ENCODE measurements at places on chromosomes 12 and 14. TPM values are rescaled to one million over a fixed set of nuclear protein-coding genes. Genes with fewer than 3 reads are reported as not detected.

GRCh38 chr14:94473666-94474410 lies 2.2 kb downstream of the SERPINA9 start:
- DNase-seq, result no peak
- H3K4me3 ChIP-seq, result no peak overlapping the region
- no peaks in the 10 kb centered on the region for H3K27me3 ChIP-seq

DNA sequence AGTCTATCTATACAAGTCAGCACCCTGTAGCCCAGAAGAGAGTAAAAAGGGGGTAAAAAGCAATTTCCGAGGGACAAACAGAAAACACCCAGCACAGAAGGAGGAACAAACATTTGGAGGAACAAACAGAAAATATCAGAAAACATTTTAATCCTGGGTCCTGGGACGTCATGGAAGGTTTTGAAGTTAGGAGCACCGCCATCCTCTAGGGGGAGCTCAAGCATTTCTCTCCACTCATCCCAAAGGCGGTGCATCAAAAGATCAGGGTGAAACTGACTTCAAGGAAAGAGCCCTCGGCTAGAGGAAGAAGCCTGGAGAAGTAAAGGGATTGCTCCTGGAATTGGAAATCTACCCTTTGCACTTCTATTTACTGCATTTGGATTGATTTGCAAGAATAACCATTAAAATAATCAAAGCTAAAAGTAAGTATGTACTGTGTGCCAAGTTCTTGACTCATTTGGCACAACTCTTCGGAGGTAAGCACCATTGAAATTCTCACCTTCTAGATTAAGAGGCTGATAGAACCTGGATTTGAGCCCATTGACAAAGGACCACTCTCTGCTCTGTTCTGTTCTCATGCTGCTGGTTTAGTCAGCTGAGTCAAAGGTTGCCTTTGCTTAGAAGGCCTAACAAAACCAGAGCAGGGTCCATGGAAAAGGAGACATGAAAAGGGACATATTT lies 17.2 kb upstream of the POC1B start:
- H3K27ac ChIP-seq, result no peak overlapping the region
- H3K36me3 ChIP-seq, result no peaks in the 10 kb centered on the region
- no peaks in the 10 kb centered on the region for H3K27me3 ChIP-seq
- H3K4me3 ChIP-seq, result no peak overlapping the region
- H3K4me1 ChIP-seq, result peaks cover 17% of the 10 kb centered on the region
- no peak for DNase-seq

- no peak overlapping the region for H3K27ac ChIP-seq
- H3K27me3 ChIP-seq, result no peaks in the 10 kb centered on the region
- no peaks in the 10 kb centered on the region for H3K36me3 ChIP-seq
- no peak overlapping the region for H3K4me3 ChIP-seq
Observed at GRCh38 chr12:26156201-26156871, 31.5 kb upstream of the BHLHE41 start.

GRCh38 chr14:95395098-95395737 lies 75.5 kb upstream of the CLMN start:
- H3K4me1 ChIP-seq, result no peaks in the 10 kb centered on the region
- no peak for DNase-seq
- no peaks in the 10 kb centered on the region for H3K36me3 ChIP-seq
- H3K27ac ChIP-seq, result no peak overlapping the region
- no peaks in the 10 kb centered on the region for H3K27me3 ChIP-seq

DNA sequence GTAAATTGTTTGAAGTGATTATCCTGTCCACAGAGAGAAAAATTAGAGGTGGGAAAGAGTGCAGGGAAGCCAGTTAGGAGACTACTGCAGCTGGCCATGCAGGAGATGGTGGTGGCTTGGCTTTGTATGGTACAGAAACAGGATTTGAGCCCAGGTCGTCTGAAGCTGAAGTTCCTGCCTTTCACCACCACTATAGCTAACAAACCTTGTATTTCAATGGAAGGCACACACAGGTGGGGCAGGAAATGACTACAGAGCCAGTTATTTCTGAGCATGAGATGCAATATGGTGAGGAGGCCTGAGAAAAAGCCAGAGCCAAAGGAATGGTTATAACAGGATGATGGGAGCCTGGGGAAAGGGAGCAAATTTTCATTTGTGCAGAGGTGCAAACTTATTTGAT lies 103.9 kb downstream of the BTG1 start:
- H3K4me1 ChIP-seq, result no peaks in the 10 kb centered on the region
- H3K4me3 ChIP-seq, result no peak overlapping the region
- H3K27me3 ChIP-seq, result no peaks in the 10 kb centered on the region

DNA sequence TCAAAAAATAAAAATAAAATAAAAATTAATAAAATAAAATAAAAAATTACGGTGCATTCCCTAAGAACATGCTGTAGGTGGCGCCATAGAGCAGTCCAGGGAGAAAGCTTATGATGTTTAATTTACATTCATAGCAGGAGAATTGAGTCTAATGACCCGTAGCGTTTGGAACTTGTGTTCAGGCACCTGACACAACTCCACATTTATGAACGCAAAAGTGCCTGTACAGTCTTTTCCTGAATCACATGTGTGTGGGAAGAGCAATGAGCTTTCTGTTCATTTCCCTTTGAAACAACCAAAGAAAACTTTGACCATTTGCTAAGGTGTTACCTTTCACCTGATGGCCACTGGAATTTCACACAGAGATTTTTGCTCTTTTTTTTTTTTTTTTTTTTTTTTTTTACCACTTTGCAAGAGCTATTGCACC lies 60.6 kb upstream of the KCNA1 start:
- H3K4me3 ChIP-seq, result no peak overlapping the region
- H3K27me3 ChIP-seq, result no peaks in the 10 kb centered on the region
- no peak overlapping the region for H3K27ac ChIP-seq
- no peak for DNase-seq

DNA sequence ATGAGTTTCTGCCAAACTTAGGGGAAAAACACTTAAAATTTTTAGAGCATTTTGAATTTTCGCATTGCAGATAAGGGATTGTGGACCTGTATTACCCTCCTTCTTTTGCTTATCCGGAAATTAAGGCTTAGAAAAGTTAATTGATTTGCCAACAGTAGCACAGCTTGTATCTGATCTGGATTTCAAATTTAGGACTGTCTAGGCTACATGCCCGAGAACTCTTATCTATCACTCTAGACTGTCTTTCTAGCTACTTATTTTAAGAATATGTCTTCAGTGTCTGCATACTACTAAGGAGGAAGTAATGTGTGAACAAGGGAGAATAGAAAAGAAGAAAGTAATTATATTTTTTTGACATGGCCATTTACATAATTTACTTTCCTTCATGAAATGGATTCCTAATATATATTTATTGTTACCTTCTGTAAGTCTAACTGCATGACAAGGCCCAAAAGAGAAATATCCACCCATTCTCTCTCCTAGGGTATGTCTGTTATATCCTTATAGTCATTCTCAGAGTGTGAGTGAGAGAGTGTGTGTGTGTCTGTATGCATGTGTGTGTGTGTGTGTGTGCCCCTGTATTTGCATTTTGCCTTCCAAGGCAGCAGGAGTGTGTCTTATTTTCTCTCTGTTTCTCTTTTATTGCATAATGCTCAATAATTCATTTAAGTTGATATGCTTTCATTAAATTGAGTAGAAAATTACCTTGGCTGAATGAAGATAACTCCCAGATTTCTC lies 132.1 kb downstream of the SLC5A8 start:
- H3K36me3 ChIP-seq, result no peaks in the 10 kb centered on the region
- no peaks in the 10 kb centered on the region for H3K27me3 ChIP-seq
- H3K27ac ChIP-seq, result no peak overlapping the region
- H3K4me1 ChIP-seq, result no peaks in the 10 kb centered on the region
- no peak overlapping the region for H3K4me3 ChIP-seq

DNA sequence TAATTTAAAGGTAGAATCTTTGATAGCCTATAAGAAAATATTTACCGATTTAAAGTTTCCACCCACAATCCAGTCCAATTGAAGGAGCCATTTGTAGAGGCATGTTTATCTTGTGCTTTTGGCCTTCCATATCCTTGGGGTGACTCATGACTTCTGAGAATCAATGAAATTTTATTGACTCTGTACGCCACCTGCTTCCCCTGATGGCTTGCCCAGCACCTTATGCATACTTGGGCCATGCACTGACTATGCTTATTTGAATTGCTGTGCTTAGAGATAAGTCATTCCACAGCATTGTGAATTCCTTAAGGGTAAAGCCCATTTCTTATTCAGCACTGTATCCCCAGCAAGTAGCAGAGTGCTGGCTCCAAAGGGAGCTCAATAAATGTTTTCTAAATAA lies 954.8 kb upstream of the SEL1L start:
- H3K36me3 ChIP-seq, result no peaks in the 10 kb centered on the region
- no peak overlapping the region for H3K4me3 ChIP-seq
- H3K4me1 ChIP-seq, result no peaks in the 10 kb centered on the region

GRCh38 chr12:66739940-66740651 lies 61.2 kb upstream of the GRIP1 start:
- H3K36me3 ChIP-seq, result no peaks in the 10 kb centered on the region
- no peaks in the 10 kb centered on the region for H3K27me3 ChIP-seq
- DNase-seq, result no peak
- no peak overlapping the region for H3K27ac ChIP-seq
- no peaks in the 10 kb centered on the region for H3K4me1 ChIP-seq

DNA sequence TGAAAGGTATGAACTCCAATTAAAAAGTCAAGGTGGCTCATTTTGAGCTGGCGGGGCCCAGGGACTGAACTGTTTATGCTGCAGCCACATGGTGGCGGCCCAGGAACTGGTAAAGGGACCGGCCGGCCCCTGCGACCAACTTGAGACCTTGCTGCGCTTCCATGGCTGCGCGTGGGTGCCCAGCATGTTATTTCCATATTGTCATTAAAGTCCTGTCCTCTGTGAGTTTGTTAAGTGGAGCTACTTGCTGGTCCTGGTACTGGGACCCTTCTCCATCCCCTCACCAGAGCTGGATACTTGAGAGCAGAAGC lies 62.3 kb downstream of the BEGAIN start:
- H3K27me3 ChIP-seq, result no peaks in the 10 kb centered on the region
- peaks cover 12% of the 10 kb centered on the region for H3K36me3 ChIP-seq
- DNase-seq, result peak; percentile 43
- no peak overlapping the region for H3K4me3 ChIP-seq
- H3K4me1 ChIP-seq, result no peaks in the 10 kb centered on the region

GRCh38 chr14:67441256-67441655 lies 29.3 kb upstream of the PLEK2 start:
- H3K27ac ChIP-seq, result no peak overlapping the region
- H3K36me3 ChIP-seq, result no peaks in the 10 kb centered on the region
- H3K4me3 ChIP-seq, result no peak overlapping the region
- H3K4me1 ChIP-seq, result no peaks in the 10 kb centered on the region
- no peak for DNase-seq
- H3K27me3 ChIP-seq, result no peaks in the 10 kb centered on the region

The LRP10 gene
- 74.7 TPM for polyA plus RNA-seq
